ENCODE measurements at places on chromosomes 4 and X.
A peak's percentile ranks its signal among the peaks of the same experiment; 100 is the strongest.

GRCh38 chr4:1310796-1311631 lies 21.3 kb downstream of the MAEA start:
- DNase-seq: no peak

- no peak for DNase-seq
Measured at GRCh38 chr4:83293305-83294046, 8.9 kb upstream of the COQ2 start.

DNA sequence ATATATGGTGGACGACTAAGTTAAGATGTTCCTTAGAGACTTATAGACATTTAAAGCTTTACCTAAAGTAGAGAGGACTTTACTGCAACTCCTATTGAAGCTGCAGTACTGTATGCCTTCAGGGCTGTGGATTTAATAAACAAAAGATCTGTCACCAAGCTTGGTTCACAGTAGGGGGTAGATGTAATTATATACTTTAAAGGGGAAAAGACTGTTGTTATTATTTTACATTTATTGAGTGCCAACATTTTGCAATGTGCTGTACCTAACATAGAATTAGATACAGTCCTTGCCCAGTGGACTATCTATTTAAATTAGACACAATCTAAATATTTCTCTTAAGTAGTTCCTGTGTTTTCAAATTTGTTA lies 67.2 kb downstream of the SLIT2 start:
- DNase-seq: no peak

DNA sequence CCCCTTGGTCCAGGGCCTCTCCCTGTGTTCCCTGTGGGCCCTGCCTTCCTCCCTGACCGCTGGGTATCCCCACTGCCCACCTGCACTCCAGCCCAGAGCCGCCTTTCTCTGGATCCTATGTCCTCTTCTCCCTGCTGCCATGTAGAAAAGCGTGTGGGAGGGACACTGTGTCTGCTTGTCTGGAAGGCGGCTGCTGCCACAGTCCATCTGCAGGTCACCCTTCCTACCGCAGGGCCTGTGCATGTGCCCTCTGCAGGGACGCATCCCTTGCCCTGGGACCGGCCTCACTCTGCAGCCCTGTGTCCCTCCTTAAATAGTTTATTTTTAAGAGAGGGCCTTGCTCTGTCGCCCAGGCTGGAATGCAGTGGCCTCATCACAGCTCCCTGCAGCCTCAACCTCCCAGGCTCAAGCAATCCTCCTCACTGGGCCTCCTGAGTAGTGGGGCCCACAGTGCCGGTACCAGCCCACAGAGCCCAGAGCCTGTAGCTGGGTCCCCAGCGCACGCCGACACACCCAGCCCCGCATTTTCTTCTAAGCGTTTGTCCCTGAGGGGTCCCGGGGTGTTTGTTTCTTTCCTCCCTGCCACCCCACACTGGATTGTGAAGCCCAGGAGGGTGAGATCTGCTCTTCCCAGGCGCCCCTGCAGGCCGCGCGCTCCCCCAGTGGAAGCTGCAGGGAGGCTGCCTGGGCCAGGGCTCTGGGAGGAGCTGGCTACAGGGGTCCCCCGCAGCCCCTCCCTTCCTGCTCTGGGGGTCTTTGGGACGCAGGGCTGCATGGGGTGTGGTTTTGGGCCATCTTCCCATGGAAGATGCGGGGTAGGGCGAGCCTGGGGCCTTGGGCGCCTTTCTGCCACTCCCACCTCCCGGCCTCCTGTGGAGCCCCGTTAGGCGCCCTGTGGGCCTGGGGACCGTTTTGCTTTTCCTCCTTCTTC lies 12.8 kb upstream of the NAT8L start:
- no peak for DNase-seq

- no peak for DNase-seq
Measured at GRCh38 chr4:120517966-120518365, 404.6 kb downstream of the PRDM5 start.

GRCh38 chr4:8176547-8177399 lies 18.2 kb upstream of the ABLIM2 start:
- DNase-seq: peak; percentile 67

DNA sequence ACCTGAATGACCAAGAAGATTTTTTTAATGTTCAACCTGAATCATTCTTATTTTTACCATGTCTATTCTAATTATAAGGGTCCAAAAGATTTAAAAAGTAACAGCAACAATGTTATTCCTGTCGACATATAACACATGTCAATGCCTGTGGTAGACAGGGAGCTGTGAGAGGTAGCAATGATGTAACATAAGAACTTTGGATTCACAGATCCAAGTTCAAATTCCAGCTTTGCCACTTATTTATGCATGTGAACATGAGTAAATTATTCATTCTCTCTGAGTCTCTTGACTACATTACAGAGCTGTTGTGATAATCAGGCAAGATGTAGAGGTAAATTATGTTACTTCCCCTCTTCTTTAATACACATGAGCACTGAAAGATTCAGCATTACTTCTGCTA lies 54.5 kb downstream of the KLHL8 start:
- no peak for DNase-seq
